ENCODE measurements at places on chromosomes 2 and 18.

- DNase-seq, result no peak
Observed at GRCh38 chr18:25953111-25953510, 137.3 kb downstream of the SS18 start.

- no peak for DNase-seq
Observed at GRCh38 chr2:7024261-7024660, 107.0 kb downstream of the RNF144A start.

DNA sequence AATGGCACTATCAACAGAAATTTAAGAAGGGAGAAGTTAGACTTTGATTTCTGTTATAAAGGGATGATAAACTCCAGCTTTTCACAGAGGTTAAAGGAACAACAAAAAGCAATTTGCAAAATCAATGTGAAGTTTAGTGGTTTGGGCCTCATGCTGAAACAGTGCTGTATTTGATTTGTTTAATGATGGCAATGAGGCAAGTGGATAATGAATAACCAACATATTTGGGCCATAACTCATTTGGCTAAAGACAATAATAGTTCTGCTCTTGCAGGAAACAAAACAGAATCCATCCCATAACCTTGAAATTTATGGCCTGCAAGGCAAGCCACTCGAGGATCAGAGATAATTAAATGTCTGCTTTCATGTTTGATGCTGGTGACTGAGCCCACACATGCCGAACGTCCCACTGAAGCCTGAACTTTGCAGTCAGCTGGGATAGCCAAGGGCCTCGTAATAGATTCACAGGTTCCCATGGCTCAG, 56.5 kb downstream of the TPGS2 start:
- no peak for DNase-seq

GRCh38 chr18:23881778-23882177, 132.8 kb upstream of the TTC39C start:
- no peak for DNase-seq

GRCh38 chr2:133718688-133719201, 150.5 kb upstream of the NCKAP5 start:
- no peak for DNase-seq

DNA sequence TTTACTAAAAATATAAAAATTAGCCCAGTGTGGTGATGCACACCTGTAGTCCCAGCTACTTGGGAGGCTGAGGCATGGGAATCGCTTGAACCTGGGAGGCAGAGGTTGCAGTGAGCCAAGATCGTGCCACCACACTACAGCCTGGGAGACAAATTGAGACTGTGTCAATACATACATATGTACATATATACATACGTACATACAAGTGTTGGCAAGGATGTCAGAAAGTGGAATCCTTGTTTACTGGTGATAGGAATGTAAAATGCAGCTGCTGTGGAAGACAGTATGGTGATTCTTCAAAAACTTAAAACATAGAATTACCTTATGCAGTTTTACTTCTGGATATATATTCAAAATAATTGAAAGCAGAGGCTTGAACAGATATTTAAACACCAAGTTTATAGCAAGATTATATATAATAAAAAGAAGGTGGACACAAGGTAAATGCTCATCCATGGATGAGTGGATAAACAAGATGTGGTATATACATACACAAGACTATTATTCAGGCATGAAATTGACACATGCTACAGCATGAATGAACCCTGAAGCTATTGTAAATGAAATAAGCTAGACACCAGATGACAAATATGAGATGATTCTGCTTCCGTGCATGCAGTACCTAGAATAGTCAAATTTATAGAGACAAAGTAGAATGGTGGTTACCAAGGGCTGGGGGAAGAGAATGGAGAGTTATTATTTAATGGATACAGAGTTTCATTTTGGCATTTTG, 43.2 kb downstream of the CCDC138 start:
- no peak for DNase-seq

Measured in stimulated activated CD8-positive, alpha-beta memory T cell treated with anti-CD3 and anti-CD28 coated beads, Interleukin-12 subunit alpha, Interleukin-12 subunit beta, amount 100 ng/mL, for 1 hour (primary cell).